ENCODE measurements at places on chromosomes 16 and 17.

- DNase-seq = no peak
These were observed 87.9 kb downstream of the OR1D5 start for GRCh38 chr17:2975469-2975958.

DNA sequence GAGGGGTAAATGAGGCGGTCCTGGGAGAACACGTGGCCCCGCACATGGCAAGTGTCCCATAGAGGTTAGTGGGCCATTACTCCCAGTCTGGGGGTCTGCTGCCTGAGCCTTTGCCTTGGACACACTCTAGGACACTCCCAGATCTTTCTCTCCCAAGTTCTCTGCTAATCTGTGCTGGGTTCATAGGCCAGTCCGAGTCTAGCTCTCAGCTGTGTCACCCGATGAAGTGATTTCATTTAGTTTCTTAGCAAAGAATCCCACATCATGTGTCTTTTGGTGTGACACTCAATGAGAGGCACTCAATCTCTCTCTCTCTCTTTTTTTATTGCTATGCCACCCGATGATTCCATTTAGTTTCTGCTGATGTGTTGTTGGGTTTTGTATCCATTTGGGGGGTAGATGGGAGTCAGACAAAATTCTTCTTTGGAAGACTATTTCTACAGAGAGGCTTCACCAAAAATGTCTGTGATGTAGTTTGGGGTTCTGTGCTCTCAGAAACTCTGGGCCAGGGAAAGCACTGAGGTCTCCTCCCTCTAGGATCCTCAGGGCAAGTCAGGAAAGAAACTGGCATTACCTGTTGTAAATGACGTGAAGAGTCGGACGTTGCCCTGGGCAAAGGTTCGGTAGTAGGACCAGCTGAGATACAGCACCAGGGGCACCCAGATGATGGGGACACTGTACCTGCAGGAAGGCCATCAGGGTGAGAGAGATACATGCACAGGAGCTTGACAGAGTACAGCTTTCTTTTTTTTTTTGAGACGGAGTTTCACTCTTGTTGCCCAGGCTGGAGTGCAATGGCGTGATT lies 25.2 kb upstream of the MLKL start:
- DNase-seq = no peak

- DNase-seq = peak; percentile 20
These were observed 317.6 kb downstream of the CBLN1 start for GRCh38 chr16:48963901-48964615.

DNA sequence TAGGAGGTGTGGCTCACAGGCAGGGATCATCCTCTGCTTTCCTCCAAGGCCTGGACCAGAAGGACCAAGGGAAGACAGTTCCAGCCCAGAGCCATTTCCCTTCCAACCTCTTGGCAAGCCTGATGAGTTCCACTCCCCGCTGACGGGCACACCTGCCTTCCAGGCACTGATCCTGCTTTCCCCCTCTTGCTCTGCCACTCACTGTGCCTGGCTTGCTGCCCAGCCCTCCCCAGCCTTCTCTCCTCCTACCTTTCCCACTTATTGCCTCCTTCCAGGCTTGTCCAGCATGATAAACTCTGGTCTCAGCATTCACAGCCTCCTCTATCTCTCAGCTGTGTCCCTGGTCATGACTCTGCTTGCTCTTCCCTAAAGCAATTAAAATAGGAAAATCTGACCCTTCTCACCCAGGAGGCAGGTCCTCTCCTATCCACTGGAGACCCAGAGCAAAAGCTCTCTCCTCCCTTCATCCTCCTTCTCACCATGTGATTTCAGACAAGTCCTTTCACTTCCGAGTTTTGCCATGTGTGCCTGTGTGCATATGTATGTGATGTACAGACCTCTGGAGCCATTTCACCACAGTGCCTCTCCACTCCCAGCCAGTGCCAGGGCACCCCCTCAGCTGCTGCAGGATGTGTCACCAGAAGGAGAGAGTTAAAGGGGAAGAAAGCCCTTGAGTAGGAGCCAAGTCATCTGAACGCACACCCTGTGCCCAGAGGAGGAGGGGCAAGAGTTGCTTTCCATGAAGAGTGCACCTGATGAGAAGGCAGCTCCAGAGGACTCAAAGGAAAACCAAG lies 13.4 kb upstream of the TMEM170A start:
- no peak for DNase-seq

DNA sequence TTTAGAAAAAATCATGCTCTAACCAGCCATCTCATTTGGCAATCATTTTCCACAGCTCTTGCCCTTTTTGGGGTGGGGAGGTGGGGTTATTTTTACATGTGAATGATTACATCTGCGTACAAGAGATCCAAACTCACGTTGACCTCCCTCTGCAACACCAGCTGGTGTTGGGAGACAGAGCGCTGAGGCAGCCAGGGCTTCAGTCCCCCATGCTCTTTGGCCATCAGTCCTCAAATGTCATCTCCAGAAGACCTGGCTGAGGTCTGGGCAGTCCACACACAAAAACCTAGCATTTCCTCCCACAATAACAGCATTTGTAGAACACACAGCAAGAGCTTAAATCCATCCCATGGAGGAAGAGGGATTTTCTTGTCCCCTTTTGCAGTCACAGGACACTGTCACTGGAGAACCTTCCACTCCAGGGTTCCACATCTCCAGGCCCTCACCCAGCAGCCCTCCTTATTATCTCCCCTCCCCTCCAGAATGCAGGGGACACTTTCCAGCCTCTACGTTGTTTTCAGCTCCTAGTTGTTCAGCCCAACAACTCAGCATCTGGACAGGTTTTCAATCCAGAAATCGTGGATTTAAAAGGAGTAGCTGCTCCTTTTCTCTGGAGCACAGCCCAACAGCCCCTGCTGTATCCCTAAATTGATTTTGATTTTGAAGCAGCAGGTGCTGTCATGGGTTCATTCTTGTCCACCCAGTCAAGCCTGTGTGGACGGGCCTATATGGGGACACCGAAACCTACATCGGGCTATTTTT lies 21.1 kb downstream of the MEOX1 start:
- DNase-seq = no peak

DNA sequence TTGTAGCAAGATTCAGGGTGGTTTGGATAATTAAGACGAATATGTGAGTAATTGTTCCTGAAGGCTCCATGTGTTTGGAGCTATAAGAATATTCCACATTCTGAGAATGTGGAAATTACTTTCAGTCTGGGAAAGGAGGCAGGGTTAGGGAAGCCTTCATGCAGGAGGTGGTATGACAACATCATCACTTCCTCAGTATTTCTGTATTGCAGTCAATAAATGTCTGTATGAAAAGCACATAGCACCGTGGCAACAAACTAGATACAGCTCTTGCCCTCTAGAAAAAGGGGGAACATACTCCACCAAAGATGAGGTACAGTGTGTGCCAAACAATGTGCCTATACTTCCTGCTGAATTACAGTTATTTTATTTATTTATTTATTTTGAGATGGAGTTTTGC lies 26.1 kb upstream of the DHRS7B start:
- DNase-seq = no peak
